ENCODE measurements at places on chromosomes 1 and 21.

- no peak for DNase-seq
These were observed 11.8 kb upstream of the AMIGO1 start for GRCh38 chr1:109521002-109521951.

- DNase-seq = no peak
These were observed 5.6 kb downstream of the MAP3K21 start for GRCh38 chr1:233333086-233333485.

- DNase-seq = no peak
These were observed 131.6 kb downstream of the TGFBR3 start for GRCh38 chr1:91754348-91754747.

DNA sequence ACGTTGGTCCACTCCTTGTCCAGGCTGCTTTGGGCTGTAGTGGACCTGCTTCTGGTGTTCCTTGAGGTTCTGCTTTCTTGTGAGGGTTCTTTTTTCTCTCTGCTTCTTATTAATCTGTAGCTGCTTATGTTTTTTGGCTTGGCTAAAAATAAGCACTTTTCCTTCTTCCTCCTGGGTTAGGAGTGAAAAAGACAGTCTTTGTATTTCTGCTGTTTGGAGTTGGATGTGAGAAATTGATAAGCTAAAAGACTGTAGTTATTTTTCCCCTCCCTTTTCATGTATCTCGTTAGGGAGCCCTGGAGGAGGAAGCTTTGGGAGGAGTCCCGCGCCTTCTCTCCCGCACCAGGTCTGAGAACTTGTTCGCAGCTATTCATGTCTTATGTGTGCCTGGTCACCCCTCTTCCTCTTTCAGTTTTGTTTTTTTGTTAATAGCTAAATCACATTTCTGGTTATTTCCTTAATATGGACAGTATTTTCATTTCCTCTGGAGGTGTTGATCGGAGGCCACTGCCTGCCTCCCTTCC lies 79.0 kb downstream of the GALNT2 start:
- DNase-seq = no peak

DNA sequence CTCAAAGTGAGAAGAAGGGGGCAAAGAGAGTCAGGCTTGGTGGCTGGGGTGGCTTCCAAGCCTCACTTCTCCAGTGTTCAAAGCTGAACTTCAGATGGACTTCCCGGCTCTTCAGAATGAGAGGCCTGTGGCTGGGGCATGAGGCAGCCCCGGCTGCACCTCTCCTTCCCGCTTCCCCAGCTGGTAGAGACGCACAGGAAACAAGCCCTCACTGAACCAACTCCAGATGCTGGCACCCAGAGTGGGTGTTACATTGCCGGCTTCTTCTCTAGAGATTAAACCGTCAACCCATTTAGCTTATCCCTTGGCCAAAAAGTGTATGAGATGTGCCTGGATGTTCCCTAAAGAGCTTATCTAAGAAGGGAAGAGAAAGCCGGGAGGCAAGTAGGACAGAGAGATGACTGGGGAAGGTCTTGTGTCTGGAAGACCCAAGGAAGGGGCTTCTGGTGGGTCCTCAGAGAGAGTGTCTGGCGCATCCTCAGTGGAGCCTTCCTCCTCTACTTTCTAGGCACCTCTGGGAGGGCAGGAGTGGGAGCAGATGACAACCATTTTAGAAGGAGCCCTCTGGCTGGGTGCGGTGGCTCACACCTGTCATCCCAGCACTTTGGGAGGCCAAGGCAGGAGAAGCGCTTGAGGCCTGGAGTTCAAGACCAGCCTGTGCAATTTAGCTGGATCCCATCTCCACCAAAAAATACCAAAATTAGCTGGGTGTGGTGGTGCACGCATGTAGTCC lies 2.0 kb downstream of the ADAMTSL4 start:
- DNase-seq = no peak

DNA sequence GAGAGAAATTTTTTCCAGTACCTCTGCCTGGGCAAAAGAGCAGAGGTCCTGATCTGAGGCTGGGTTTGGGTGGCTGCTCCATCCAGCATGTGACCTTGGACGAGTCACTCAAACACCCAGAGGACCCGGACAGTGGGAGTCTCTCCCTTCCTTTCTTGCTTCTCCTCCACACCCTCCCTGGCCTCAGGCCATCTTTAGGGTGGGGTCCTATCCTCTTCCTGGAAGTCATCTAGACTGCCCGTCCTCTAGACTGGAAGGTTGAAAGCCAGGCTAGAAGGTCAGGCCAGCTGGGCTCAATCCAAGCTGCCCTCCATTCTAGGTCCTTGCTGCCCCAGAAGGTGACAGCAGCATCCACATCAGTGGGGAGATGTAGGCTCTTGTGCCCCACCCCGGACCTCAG lies 599.5 kb downstream of the MATN1 start:
- DNase-seq = no peak

DNA sequence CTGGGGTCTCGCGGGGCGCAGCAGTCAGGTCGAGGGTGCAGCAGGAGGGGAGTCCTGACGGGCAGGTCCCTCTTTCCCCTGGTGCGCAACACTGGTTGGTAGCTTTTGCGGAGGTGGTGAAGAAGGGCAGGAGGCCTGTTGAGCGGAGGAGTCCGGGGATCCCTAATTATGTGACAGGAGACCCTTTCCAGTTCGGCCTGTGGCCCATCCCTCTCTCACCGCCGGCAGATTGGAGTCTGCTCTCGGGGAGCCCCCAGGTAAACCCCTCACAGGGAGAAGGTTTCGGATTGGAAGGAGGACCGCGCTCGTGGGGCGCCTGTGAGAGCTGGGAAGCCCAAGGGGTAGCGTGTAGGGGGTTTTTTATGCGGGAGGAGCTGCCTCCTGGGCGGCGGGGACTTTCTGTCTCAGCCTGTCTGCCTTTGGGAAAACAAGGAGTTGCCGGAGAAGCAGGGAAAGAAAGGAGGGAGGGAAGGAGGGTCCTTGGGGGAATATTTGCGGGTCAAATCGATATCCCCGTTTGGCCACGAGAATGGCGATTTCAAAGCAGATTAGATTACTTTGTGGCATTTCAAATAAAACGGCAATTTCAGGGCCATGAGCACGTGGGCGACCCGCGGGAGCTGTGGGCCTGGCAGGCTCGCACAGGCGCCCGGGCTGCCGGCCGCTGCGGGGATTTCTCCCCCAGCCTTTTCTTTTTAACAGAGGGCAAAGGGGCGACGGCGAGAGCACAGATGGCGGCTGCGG lies 9.5 kb downstream of the SIM2 start:
- no peak for DNase-seq

GRCh38 chr1:61400131-61400770 lies 317.9 kb downstream of the NFIA start:
- no peak for DNase-seq

DNA sequence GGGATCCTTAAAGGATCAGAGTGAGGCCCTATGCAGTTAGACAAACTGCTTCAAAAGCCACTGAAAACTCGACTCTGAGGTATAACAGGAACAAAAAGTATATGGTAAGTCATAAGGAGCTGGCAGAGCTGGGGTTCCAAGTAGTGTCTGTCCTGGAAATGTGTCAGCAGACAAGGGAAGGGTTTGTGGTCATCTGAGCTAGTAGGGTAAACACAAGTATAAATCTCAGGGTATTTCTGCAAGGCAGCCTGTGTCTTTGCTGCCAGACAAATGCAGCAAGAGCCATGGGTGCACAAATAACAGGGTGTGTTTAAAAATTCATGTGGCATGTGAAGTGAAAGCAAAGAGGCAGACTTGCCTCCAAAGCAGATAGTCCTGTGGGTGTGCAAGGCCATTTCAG lies 759.0 kb upstream of the ADAMTS5 start:
- no peak for DNase-seq

DNA sequence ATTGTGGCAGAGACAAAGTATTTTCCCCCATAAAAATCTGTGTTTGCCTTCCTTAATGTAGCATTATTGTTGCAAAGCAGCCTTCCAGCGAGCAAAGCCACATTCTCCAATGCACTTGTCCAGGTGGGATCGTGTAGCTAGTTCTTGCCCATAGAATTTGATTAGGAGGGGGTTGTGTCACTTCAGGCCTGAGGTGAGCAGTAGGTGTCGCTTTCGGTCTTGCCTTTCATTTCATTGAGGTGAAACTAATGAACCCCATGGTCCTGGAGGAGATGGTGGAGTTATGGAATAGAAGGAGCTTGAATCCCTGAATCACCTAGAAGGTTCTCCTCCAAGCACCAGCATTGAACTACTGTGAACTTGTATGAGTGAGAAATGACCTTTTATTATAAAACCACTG lies 318.9 kb upstream of the PBX1 start:
- DNase-seq = no peak

Measured in stimulated activated CD8-positive, alpha-beta memory T cell treated with anti-CD3 and anti-CD28 coated beads, Interleukin-2, amount 100 ng/mL, for 1 hour (primary cell).